ENCODE measurements at places on chromosomes 1 and 21.

- peak; percentile 64 for DNase-seq
Measured at GRCh38 chr1:53765657-53766056, 26.7 kb upstream of the GLIS1 start.

GRCh38 chr1:156652131-156652991 is 10.4 kb downstream of the BCAN start:
- DNase-seq, result no peak

DNA sequence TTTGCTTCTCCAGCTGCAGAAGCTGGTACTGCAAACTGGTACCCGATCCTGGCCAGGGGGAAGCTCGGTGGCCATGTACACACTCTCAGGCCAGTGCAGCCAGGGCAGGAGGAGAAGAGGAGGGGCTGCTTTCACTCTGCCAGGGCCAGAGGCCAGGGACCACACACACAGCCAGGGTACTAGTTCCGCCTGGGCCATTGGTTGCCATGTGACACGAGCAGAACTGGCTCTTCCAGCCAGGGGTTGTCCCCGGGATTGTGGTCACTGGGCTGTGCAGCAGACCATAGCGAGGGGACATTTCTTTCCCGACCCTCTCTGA is 3.7 kb upstream of the SHISAL2A start:
- no peak for DNase-seq

DNA sequence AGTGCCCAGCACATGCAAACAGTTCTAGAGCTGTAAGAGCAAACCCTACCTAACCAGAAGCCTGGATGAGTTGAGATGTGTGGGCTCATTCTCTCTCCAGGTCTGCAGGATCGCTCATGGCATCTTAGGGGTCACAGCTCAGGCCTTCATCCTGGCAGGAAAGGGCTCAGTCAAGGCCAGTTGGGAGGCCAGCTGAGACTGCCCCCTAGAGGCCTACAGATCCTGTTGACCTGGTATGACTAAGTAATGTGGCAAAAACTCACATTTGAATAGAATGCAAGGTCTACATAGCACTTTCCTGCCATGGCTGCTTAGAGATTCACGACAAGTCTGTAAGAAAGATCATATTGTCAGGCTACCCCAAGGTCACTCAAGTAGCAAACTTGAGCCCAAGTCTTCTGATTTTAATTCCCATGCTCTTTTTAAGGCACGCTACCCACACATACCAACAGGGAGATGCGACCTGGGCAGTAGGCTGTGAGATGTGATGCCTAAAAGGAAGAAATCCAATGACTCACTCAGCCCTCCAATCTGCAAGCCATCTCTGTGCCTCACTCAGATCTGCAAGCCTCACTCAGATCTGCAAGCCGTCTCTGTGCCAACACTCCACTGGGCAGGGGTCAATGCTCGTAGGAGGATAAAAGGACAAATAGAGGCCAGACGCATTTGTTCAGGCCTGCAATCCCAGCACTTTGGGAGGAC is 5.1 kb upstream of the CAPN8 start:
- no peak for DNase-seq

- no peak for DNase-seq
Measured at GRCh38 chr1:106995970-106996369, 60.5 kb upstream of the PRMT6 start.

- no peak for DNase-seq
Measured at GRCh38 chr21:46610018-46610701, 5.3 kb upstream of the S100B start.

DNA sequence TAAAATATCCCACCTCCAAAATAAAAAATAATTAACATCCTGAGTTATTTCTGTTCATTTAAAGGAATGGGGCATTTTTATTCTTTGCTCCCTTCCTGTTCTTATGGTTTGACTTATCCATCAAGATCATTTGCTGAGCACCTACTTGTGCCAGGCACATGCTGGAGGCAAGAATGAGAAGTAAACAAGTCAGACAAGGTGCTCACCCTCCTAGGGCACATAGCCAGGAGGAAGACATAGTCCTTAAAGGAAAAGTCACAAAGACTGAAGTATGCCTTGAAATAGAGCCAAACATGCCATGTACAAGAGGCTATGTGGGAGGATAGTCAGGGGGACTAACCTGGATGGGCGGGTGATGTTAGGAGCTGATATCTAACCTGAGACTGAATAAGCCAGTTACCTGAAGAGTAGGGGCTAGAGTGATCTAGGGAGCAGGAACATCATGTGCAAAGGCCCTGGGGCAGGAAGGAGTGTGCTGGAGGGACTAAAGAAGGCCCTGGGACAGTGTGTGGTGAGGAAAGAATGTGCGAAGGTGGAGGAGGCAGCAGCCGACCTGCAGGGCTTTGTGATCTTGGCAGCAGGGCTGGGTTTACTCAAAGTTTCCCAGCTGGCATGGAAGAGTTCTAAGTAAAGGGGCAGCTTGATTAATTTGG is 233.5 kb downstream of the MATN1 start:
- no peak for DNase-seq

- no peak for DNase-seq
Measured at GRCh38 chr1:46176211-46176865, at the start of gene P3R3URF. Gene P3R3URF, minus strand, starts transcription at chr1:46176488. Its CDS starts 17 bp downstream, at chr1:46176471.

DNA sequence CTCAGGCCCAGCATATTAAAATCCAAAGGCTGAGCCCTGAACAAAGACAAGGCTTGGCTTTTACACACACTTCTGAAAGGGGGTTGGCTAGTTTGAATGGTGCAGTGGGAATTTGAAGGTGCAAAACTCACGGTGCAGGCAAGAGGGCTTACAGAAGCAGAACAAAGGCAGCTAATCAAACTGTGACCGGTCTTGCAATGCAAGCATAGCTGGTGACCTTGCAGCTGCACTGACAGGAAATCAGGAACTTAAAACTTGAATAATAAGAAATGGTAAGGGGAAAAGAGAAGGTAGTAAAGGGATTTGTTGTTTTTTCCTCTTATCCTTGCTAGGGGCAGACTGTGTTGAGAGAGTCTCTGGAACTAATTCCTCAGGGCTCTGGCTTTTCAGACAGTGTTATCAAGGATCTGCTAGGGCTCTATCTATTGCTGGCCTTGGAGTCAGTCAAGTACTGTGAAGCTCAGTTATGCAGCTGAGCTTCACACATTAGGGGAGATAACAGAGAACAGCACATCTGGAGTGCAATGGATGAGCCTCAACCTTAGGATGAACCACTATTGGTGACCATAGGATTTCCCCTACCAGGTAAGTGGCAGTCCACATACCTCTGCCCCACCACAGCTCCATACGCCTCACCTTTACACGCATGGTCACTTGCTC is 97.6 kb downstream of the PPIAL4G start:
- no peak for DNase-seq

GRCh38 chr1:2480236-2480985 is 4.3 kb downstream of the PLCH2 start:
- DNase-seq, result no peak

GRCh38 chr1:110114784-110115183 is 2.5 kb downstream of the UBL4B start:
- no peak for DNase-seq

GRCh38 chr1:7234471-7234755 is 449.2 kb downstream of the CAMTA1 start:
- DNase-seq, result no peak

DNA sequence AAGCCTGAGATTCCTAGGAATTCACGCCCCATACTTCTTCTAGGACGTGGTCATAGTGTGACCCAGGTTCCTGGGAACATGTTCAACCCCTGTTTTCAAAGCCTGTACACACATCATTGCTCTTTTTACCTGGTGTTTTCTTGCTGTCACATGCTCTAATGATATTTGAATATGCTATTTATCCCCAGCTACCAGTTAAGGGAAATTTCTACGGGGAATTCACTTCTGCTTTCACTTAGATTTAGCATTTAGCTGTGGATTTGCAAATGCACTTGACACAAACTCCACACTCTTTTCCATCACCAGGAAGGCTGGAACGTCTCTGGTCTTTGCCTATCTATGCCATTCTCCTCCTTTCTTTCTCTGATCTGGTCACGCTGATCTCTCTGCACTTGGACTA is 11.3 kb upstream of the SAMSN1 start:
- DNase-seq, result no peak

GRCh38 chr1:76170513-76170912 is 96.0 kb downstream of the ST6GALNAC3 start:
- DNase-seq, result no peak

DNA sequence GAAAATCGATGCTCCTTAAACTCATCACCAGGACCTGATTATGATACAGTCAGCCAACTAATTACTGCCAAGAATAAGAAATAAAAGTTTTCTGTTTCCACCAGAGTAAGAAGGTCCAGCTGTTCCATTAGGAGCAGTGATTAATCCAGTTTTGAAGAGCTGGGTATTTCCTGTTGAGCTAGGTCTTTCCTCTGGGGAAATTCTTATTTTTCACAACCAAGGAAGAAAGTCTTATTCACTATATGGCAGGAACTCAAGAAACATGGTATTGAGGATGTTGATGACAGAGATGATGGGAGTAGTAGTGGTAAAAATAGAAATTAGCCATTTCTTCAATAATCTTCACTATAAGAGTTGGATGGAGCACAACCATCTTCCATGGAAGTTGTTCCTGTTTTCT is 374.6 kb upstream of the RUNX1 start:
- DNase-seq, result no peak

- DNase-seq, result peak; percentile 75
Measured at GRCh38 chr1:156689035-156689952, 12.1 kb upstream of the NES start.

DNA sequence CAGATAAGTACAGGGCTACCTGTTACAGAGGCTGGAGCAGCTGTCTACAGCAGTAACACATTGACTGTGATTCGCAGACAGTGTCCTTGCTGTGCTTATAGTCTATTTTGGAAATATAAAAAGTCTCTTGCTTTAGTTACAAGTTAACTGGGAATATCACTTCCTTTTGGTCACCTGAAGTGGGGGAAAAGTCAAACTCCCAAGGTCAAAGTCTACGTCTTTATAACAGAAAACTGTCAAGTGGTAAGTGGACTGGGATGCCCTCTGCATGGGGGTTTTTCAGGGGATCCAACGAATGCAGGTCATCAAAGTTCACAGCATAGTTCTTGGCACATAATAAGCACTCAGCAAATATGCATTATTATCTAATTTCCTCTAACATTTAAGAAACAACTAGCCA is 55.4 kb downstream of the FAM78B start:
- DNase-seq, result no peak

- DNase-seq, result no peak
Measured at GRCh38 chr1:244836135-244836521, 670 bp downstream of the COX20 start.

DNA sequence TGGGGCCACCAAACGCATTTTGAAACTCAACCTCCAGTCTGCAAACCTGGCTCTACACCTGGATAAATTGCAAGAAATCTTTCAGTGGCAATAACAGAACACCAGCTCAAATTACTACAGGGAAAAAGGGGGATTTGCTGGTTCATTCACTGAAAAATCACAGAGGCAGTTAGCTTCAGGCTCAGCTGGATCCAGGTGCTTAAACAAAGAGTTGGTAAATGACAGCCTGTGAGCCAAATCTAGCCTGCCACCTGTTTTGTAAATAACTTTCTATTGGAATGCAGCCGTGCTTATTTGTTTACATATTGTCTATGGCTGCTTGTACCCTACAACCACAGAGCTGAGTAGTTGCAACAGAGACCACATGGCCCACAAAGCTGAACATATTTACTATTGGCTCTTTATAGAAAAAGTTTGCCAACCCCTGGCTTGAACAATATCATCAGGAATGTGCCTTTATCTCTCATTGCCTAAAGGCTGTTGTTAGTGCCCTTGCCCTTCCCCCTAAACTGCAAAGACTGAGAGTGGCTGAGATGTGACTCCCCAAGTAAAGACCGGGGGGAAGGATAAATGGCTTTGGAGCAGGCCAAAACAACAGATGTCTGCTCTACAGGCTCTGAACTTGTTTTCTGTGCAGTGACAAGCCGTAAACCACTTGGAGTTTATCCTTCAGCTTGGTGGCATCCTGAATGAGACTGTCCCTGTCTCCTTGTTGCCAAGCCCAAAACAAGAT is 21.5 kb upstream of the PTPRF start:
- no peak for DNase-seq

DNA sequence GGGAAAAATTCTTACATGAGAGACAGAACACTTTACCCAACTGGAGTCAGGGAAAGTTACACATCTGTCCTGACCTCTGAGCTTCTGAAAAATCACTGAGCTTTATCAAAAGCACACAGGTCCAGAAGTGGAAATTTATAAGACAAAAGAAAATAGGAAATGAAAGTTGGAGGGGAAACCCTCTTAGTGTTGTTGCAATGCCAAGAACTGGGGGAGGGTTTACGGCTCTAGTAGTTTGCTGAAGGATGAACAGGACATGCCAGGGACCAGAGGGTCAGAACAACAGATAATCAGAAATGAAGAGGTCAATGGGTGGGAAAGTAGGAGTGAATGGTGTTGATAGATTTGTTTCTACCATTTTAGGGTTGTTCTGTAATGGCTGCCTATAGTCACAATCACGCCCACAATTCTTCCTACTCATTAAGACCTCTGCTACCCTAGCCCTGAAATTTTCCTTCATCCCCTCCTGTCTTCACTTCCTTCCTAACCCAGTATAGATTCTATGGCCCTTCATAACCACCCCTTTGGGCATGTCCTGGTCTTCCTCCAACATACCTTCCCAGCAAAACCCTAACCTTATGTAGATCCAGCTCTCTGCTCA is 30.3 kb upstream of the FMOD start:
- no peak for DNase-seq

DNA sequence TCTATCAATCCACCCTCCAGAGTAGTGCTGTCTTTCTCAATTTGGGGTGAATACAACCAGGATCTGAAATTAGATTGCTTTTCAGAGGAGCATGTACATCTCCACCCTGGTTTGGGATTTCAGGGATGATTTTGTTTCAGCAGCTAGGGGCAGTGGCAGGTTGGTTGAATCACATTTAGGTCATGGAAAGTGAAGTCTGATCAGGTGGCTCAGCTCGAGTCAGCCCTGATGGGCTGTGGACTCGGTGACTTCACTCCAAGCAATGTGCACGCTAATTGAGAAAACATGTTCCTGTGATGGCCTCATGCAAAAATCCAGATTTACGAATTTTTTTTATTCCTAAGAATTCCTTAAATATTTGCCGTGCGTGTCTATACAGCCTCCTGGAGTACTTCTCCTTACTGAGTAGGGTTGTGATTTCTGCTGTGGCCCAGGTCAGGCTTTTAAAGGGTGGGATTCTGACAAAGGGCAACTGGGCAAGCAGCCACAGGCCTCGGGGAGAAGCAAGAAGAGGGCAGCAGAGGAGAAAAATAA is 7.5 kb downstream of the NGF start:
- no peak for DNase-seq

- DNase-seq, result no peak
Measured at GRCh38 chr1:119227456-119227855, 87.0 kb upstream of the WARS2 start.

- no peak for DNase-seq
Measured at GRCh38 chr21:42835611-42836401, 43.5 kb downstream of the WDR4 start.

- no peak for DNase-seq
Measured at GRCh38 chr1:9573723-9574122, 15.0 kb upstream of the TMEM201 start.

GRCh38 chr1:183694066-183694465 is 41.0 kb upstream of the APOBEC4 start:
- DNase-seq, result no peak

DNA sequence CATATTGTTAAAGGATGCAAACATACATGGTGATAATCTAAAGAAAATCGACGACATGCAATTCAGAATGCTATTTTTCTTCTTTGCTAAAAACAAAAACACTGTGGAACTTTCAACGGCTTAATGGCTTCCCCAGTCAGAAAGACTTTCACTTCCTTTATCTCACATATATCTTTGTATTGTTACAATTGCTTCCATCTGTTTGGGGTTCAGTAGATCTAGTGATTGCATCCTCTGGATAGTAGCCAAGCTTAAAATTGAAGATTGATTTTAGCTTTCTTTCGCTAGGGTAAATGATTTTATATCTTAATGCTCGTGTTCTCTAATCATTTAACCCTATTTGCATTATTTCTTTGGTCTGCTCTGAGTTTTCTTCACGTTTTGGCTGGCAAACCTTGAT is 31.8 kb upstream of the ADAMTS1 start:
- no peak for DNase-seq

Data from natural killer cell treated with Interleukin-12 subunit alpha and Interleukin-12 subunit beta and Interleukin-15 and Interleukin-18, amount 100 ng/mL, for 72 hours (primary cell).